ENCODE measurements at places on chromosomes 6 and 20. TPM values are rescaled to one million over a fixed set of nuclear protein-coding genes. Genes with fewer than 3 reads are reported as not detected.

DNA sequence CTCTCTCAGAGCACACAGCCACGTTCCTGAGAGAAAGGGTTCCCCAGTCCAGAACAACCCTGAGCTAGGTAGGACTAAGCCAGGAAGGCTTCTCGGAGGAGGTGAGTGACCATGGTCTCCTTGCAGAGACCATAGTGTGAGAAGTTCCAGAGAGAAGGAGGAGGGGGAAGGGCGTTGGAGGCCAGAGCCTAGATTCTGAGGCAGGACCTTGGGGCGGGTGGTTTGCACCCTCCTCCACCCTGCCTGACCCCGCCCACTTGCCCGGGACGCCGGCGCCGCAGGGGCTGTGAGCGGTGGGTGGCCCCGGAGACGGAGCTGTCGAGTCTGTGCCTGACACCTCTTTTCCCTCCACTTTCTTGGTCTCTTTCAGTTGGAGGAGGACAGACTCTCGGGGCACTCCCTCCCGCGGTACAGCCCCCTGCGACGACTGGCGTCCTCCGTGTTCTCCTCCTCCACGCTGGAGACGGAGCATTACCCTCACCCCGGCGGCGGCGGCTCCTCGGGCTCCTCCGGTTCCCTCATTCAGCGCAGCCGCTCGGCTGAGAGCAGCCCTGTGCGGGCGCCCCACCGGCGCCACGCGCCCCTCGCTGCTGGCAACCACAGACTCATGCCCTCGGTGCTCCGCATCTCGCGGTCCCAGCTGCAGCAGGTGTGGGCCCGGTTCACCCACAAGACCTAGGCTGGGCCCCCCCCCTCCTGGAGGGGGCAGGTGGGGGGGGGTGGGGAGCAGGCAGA lies 26.2 kb downstream of the TTBK1 start:
- DNase-seq = peak; percentile 24
- H3K27ac ChIP-seq = no peak overlapping the region
- H3K36me3 ChIP-seq = no peaks in the 10 kb centered on the region
- H3K27me3 ChIP-seq = peaks cover 38% of the 10 kb centered on the region
- no peaks in the 10 kb centered on the region for H3K4me1 ChIP-seq

- H3K27me3 ChIP-seq = no peaks in the 10 kb centered on the region
- no peak overlapping the region for H3K27ac ChIP-seq
- H3K36me3 ChIP-seq = peaks cover 10% of the 10 kb centered on the region
Observed at GRCh38 chr6:89948876-89949275, 54.6 kb downstream of the GJA10 start.

- no peak for DNase-seq
- no peak overlapping the region for H3K4me3 ChIP-seq
- no peaks in the 10 kb centered on the region for H3K4me1 ChIP-seq
- H3K27me3 ChIP-seq = no peaks in the 10 kb centered on the region
- no peak overlapping the region for H3K27ac ChIP-seq
Observed at GRCh38 chr6:21937466-21937865, 343.9 kb downstream of the SOX4 start.

DNA sequence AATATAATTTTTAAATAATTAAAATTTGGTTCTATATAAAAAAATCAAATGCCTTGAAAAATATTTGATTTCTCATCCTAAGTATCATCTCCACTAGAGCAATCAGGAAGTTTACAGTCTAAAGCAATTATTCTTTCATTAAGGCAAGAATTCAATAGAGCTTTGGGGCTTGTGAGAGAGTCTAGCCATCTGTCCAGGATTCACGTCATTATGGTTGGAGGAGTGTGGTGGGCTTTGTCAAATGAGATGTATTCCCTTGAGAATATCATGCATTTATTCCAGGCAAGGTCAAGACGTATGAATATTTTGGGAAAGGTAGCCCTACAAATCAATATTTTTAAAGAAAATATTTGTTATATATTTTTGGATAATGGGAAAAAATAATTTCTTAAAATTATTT lies 132.4 kb downstream of the ELOVL4 start:
- no peak overlapping the region for H3K27ac ChIP-seq
- no peaks in the 10 kb centered on the region for H3K27me3 ChIP-seq
- no peak overlapping the region for H3K4me3 ChIP-seq

PTGIS gene
- 0.46 TPM for total RNA-seq

DNA sequence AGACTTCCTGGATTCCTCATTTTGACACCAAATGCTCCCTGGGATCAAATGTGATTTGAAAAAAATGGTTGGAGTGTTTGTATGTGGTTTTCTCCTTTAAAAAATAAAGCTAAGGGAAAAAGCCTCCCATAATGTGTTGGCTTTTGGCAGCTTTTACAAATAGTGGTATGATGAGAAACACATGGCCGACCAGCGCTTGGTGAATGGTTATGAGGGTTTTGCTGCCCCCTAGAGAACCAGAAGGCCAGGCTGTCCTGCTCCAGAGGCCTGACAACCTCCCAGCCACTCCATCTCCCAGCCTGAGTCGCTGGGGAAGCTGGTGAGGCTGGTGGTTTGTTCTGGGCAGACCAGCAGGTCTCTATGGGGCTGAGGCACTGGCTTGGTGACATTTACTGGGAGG lies 69.3 kb downstream of the CLIC5 start:
- no peak overlapping the region for H3K4me3 ChIP-seq
- H3K4me1 ChIP-seq = no peaks in the 10 kb centered on the region
- DNase-seq = no peak
- no peaks in the 10 kb centered on the region for H3K27me3 ChIP-seq
- H3K27ac ChIP-seq = no peak overlapping the region

DNA sequence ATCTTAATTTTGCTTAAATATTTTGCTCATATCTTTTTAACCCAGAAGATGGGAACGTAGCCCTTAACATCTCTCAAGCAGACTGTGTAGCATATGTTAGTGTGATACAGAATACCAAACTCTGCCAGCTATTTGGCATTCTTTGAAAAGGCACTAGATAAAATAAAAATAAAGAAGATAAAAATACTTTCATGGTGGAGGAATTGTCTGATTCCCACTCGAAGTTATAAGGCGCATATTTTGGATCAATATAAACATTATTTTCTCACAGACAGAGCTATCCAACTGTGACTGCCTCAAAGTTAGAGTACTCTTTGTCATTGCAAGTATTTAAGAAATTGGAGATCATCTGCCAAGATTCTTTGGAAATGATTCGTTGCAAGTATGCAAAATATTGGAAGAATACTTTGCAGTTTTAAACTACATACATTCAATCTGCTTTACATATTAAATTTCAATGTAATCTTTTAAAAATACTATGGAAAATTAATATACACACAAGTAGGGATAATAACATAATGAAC lies 10.8 kb upstream of the EEF1E1 start:
- H3K4me3 ChIP-seq = no peak overlapping the region
- peaks cover 11% of the 10 kb centered on the region for H3K27me3 ChIP-seq
- no peaks in the 10 kb centered on the region for H3K36me3 ChIP-seq
- no peaks in the 10 kb centered on the region for H3K4me1 ChIP-seq

DNA sequence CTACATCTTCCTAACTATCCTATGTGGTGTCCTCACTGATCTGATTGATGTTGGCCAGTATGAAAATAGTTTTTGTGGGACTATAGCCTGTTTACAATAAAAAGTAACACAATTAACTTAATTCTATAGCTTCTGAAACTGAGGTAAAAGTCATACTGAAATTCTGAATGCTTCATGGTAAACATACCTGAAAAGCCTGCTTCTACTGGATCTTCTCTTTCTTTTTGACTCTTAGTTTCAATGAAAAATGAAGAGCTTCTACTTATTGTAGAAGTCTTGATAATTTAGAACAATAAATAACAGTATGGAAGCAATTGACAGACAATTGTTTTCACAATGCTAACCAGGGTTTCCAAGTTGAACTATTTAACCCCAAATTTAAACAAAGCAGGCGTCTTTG lies 383.9 kb upstream of the MMS22L start:
- no peak overlapping the region for H3K27ac ChIP-seq
- H3K4me3 ChIP-seq = no peak overlapping the region
- no peaks in the 10 kb centered on the region for H3K4me1 ChIP-seq
- DNase-seq = no peak
- H3K36me3 ChIP-seq = no peaks in the 10 kb centered on the region
- H3K27me3 ChIP-seq = no peaks in the 10 kb centered on the region

MLN gene
- total RNA-seq = not detected

HLA-DRB5 gene
- 9.2 TPM for total RNA-seq
